ENCODE measurements at places on chromosomes 11 and 22. TPM values are rescaled to one million over a fixed set of nuclear protein-coding genes. Genes with fewer than 3 reads are reported as not detected.
A peak's percentile ranks its signal among the peaks of the same experiment; 100 is the strongest.

- no peak for DNase-seq
These were observed 53.7 kb upstream of the EP300 start for GRCh38 chr22:41038732-41039131.

DNA sequence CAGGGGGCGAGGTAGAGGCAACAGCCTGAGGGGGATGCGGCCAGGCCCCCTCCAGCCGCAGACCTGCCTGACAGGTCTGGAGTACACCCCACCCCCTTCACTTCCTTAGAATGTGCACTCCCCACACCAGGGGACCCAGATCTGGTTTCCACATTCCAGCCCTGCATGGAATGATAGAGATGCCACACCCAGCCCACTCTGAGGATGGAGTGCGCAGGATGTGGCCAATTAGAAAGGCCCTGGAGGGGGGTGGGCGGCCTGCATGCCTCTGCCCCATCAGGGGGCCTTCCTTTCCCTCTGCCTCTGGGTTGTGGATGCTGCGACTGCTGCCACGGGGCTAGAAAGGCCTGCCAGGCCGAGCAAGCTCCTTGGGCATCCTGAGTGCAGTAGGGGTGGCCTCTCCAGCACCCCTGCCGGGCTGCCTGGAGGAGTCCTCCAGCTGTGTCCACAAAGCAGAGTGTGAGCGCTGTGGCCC lies 28.2 kb upstream of the MGAT3 start:
- DNase-seq: no peak

GRCh38 chr11:73288873-73289707 lies 17.0 kb downstream of the P2RY6 start:
- peak; percentile 41 for DNase-seq

DNA sequence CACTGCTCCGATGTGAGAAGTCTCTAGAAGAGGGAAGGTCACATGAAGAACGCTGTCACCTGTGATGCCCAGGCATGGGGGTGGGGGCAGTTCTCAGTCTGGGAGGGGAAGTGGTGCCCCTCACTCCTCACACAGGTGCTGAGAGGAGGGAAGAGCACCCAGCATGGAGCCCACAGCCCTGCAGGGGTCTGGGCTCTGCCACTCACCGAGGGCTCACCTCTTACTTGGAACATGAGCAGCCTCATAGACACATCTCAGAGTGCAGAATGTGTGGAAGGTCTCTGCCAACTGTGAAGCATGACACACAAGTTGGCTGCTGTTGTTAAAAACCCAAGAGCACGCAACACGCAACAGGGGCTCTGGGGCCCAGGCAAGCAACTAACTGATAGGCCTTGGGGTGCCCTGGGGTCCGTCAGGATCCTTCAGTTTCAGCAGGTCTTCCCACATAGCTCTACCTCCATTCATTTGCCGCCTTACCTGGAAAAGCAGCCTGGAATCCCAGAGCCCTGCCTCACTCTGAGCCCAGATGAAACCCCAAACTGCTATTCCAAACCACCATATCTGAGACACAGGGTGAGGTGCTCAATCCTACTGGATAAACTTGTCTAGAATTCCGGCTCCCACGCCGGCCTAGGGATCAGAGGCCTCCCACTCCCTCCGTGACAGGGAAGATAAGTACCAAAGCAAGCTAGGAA lies 17.5 kb upstream of the TMPRSS4 start:
- DNase-seq: no peak

The MS4A12 gene
- not detected for total RNA-seq

The GPR83 gene
- not detected for total RNA-seq
